Osteocyte (in vitro differentiated cells): ENCODE measurements at places on chromosomes 5 and 9. TPM values are rescaled to one million over a fixed set of nuclear protein-coding genes. Genes with fewer than 3 reads are reported as not detected.

- H3K27me3 ChIP-seq, result no peaks in the 10 kb centered on the region
- no peaks in the 10 kb centered on the region for H3K36me3 ChIP-seq
- no peak overlapping the region for H3K27ac ChIP-seq
- no peak for DNase-seq
- H3K4me1 ChIP-seq, result peaks cover 32% of the 10 kb centered on the region
Observed at GRCh38 chr9:95504053-95504963, 12.5 kb downstream of the PTCH1 start.

- no peaks in the 10 kb centered on the region for H3K27me3 ChIP-seq
- no peak for DNase-seq
- peaks cover 7% of the 10 kb centered on the region for H3K4me1 ChIP-seq
Observed at GRCh38 chr9:134286471-134287245, 39.6 kb upstream of the RXRA start.

Gene DBH
- total RNA-seq, result not detected in 2 replicates

Gene IL9
- total RNA-seq, result not detected in 2 replicates

- DNase-seq, result no peak
- peaks cover 8% of the 10 kb centered on the region for H3K4me1 ChIP-seq
- H3K27me3 ChIP-seq, result peaks cover 36% of the 10 kb centered on the region
Observed at GRCh38 chr5:110768138-110768860, 29.5 kb downstream of the SLC25A46 start.

GRCh38 chr9:97557606-97558095 is 56.2 kb downstream of the TMOD1 start:
- DNase-seq, result no peak
- no peaks in the 10 kb centered on the region for H3K4me1 ChIP-seq
- H3K4me3 ChIP-seq, result no peak overlapping the region
- no peaks in the 10 kb centered on the region for H3K36me3 ChIP-seq
- peaks cover 24% of the 10 kb centered on the region for H3K27me3 ChIP-seq

GRCh38 chr5:148746826-148747535 is 79.4 kb upstream of the ADRB2 start:
- no peaks in the 10 kb centered on the region for H3K36me3 ChIP-seq
- no peak overlapping the region for H3K4me3 ChIP-seq
- DNase-seq, result no peak
- H3K27ac ChIP-seq, result no peak overlapping the region
- no peaks in the 10 kb centered on the region for H3K4me1 ChIP-seq
- H3K27me3 ChIP-seq, result peaks cover 4% of the 10 kb centered on the region

- H3K27me3 ChIP-seq, result no peaks in the 10 kb centered on the region
- H3K27ac ChIP-seq, result no peak overlapping the region
- no peak for DNase-seq
- H3K4me1 ChIP-seq, result no peaks in the 10 kb centered on the region
- H3K36me3 ChIP-seq, result peaks cover 1% of the 10 kb centered on the region
Observed at GRCh38 chr9:85547599-85547998, 194.2 kb downstream of the AGTPBP1 start.

GRCh38 chr9:12777121-12778022 is 2.6 kb downstream of the LURAP1L start:
- H3K27me3 ChIP-seq, result no peaks in the 10 kb centered on the region
- H3K27ac ChIP-seq, result peak overlapping the region; percentile 97
- DNase-seq, result no peak
- H3K4me1 ChIP-seq, result peaks cover 47% of the 10 kb centered on the region
- peak overlapping the region; percentile 85 for H3K4me3 ChIP-seq

Gene IL3
- total RNA-seq, result not detected in 2 replicates

Gene ACSL6
- total RNA-seq, result not detected in 2 replicates

Gene PCDHA9
- 1.7 and 1.8 TPM in 2 replicates for total RNA-seq

DNA sequence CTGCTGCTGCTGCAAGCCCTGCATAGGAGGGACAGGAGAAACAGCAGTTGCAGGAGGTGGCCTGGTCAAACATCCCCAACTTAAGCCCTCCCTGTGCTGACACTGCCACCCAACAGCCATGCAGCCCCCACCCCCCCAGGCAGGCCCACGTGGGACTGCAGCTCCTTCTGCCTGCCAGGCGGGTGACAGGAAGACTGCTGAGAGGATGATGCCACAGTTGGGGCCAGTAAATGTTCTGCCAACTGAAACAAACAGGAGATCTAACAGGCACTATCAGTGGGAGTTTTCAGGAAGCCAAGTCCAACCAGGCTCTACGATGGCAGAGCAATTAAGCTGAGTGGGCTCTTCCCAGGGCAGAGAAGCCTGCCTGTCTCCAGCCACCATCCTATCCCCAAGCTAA is 31.1 kb downstream of the DIRAS2 start:
- no peaks in the 10 kb centered on the region for H3K27me3 ChIP-seq
- H3K4me1 ChIP-seq, result no peaks in the 10 kb centered on the region
- H3K4me3 ChIP-seq, result no peak overlapping the region
- no peak overlapping the region for H3K27ac ChIP-seq
- H3K36me3 ChIP-seq, result no peaks in the 10 kb centered on the region
- no peak for DNase-seq
